ENCODE measurements at places on chromosomes 2 and 18.

- DNase-seq: no peak
Observed at GRCh38 chr2:128901572-128902391, 583.1 kb upstream of the HS6ST1 start.

- no peak for DNase-seq
Observed at GRCh38 chr2:51441786-51442185, 409.9 kb upstream of the NRXN1 start.

- no peak for DNase-seq
Observed at GRCh38 chr2:20454036-20454981, 7.4 kb downstream of the RHOB start.

- DNase-seq: no peak
Observed at GRCh38 chr2:160343404-160343803, 143.3 kb upstream of the ITGB6 start.

DNA sequence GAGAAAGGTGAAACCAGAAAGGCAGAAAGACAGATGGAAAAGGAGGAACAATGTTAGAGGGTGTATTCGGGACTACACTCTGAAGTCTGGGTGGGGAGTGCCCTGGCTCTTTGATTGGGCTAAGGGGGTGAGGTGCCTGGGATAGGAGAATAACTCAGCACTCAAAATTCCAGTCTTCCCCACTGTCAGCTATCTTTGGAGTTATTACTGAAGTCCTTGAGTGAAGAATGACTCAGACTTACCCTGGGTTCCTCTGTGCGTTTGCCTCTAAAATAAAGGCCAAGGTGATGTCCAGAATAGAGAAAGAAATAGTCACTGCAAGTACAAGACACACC lies 151.8 kb upstream of the SERPINE2 start:
- no peak for DNase-seq

GRCh38 chr2:163625632-163626031 lies 110.2 kb downstream of the FIGN start:
- DNase-seq: no peak

DNA sequence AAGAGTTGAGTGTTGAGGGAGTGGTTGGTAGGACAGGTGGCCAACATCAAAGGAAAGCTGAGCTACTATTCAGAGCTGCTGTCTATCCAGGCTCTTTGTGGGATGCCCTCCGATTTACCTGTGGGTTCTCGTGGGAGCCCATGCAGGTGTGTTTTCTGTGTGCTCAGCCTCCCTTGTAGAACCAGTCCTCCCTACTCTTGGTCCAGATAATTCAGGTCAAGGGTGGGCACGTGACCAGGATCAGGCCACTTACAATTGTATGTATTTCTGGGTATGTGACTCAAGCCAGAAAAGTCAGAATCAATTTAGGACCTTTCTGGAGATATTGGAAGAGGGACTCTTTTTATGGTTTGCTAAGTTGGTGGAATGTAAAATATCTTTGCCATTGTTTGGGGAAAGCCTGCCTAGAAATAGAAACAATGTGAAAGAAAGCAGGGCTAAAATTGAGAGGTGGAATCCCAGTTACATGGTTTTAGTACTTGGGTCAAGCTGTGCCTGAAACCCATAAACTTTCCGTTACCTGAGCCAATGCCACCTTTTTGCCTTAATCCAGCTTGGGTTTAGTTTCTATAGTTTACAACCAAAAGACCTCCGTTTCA lies 93.2 kb downstream of the PDCL3 start:
- DNase-seq: no peak

DNA sequence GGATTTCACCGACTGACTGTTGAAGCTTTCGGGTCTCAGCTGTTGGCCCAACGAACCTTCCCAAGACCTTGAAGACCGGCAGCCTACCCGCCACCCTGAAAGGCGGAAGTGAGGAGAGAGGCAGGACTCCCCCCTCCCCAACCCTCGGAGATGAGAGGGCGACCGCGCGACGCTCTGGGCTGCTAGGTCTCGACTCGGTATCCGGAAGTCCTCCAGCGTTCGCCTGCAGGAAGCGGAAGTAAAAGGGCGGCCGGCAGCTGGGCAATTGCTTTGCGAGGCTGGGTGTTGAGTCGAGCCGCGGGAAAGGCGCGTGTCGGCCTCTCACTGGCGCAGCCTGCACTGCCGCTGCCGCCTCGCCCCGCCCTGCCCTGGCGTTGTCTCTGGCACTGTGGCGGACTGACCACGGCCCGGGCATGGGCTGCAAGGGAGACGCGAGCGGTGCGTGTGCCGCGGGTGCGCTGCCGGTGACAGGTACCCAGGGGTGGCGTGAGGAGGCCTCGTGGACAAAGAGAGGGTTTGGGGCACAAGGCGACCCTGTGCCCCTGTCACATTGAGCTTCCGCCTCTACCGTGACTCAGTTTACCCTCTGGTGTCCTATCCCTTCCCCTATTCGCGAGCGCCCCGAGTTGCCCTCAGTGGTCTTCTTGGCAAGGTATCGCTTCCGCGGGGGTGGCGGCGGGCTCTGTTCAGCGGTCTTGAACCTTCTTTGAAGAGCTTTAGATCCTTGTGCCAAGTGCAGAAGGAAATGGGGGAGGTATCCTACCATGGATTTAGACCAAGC lies at the start of gene UGGT1:
Gene UGGT1, plus strand, starts transcription at position 256 of the 781 bp plus-strand sequence. Its CDS starts 158 bp downstream, at position 414.
- peak; percentile 94 for DNase-seq

GRCh38 chr2:239462191-239462515 lies 61.3 kb upstream of the HDAC4 start:
- DNase-seq: no peak

DNA sequence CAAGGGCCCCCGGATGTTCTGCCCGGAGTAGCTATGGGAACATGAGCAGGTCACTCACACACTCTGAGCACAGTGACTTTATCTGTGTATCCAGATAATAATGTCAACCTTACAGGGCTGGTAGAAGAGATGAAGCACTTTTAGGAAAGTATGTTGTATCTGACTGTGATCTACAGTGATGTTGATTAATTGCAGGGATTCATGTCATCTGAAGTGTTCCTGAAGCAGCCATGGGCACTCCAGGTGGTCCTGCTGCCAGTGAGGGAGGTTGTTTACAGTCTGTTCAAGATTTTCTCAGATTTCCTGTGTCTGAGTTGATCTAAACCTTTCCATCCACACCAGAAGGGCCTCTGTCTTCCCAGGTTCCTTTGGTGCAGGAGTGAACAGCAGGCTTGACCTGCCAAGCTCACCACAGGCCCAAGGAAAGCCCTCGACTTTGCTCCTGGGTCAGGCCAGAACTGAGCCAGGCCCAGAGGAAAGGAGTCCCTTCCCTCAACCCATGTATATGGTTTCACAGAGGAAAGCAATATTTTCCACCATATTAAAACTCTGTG lies 28.0 kb downstream of the KIAA2012 start:
- DNase-seq: no peak

DNA sequence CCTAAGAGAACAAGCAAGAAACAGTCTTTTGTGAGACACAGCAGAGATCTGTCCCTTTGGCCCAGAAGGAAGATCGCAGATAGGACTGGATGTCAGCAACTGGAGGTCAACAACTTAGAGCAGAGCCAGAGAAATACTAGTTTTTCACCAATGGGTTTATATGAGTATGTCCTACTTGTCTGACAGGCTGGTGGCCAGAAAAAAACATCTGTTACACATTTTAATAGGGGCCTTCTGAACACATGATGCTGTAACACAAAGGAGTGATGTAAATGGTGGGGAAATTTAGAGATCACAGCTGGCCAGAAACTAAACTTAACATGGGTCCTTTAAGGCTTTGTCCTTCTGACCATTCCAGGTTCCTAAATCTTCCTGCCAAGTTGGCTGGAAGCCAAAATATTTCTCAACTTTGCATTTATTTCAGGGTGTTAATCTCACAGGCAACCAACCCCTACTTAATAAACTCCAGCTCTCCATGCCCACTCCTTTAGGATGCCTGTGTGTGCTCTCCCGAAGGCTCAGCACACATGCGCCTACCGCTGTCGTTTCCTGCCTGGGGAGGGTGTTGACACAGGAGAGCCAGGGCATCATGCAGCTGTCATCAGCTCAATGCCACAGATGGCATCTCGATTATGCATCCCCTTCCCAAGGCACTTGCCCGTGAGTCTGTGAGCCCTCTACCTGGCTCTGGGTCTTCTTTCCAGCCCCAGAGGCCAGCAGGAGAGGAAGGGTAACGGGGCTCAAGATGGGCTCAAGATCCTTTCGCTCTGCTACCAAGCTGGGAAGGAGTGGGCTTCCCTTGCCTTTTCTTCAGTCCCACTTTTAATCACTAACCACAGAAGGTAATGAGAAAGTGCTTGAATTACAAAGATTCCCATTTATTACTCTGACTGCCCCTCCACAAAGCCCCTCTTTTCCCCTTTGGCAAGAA lies 252.5 kb downstream of the ETAA1 start:
- no peak for DNase-seq

- DNase-seq: no peak
Observed at GRCh38 chr2:157364257-157364974, 38.8 kb upstream of the ERMN start.

DNA sequence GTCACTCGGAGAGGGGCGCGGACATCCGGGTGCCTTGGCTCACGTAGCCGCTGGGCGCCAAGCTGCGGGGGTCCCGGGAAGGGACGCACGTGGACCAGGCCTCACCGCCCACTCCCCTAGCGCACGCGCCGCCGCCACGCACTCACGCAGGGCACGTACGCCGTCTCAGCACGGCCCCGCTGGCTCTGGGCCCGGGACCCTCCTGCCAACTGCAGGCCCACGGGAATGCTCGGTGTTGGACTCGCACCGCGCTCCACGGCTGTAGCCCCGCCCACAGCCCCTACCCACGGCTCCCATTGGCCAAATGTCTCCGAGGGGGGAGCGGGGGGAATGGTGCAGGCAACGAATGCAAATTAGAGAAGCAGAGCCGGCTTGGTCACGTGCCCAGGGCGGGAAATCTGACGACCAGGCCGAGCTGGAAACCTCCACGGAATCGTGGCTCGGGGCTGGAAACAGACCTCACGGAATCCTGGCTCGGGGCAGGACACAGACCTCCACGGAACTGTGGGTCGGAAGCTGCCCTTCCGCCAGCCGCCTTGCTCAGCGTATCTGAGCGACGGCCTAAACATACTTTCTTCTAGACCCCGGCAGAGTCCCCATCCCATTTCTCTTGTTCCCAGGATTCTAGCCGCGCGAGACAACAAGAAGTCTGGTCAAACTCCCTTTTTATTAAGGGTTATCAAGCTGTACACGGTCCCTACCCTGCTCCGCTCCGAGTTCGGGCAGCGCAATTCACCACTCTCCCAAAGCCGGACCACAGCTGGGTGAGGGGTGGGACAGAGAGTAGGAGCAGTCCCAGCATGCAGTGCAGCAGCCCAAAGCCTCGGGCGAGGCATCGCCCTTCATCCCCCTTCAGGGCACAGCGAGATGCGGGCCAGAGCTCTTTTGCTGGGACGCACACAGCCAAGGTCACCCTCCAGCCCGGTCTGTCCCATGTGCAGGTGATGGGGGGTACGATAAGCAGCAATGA lies at the start of gene ABCB6:
Gene ABCB6, minus strand, starts transcription at position 227 of the 970 bp plus-strand sequence. CDS start 285 bp downstream, outside the sequence.
- peak; percentile 93 for DNase-seq

DNA sequence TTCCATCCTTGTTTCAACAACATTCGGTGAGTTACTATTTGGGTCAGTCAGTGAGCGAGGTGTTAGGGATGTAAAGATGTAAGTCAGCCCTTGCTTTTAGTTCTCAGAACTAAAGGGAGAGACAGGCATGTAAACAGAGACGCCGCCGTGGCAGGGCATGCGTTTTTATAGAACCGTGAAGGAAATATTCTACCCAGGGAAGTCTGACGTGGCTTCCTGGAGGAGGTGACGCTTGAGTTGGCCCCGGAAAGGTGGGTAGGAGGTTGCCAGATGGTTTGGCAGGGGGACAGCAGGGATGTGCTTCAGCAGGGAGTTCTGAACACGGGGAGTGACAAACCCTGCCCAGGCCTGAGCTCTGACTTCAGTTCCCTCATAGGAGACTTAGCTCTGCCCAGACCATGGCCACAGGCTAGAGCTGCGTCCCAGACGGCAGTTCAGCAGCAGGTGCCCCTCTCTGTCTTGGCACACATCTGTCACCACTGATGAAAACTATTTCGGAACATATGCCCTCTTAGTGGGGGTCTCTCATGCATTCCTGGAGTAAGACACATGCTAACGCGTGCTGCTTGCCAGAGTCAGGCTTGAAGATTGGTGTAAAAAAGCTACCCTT lies 23.4 kb upstream of the RPL31 start:
- DNase-seq: no peak

- DNase-seq: peak; percentile 65
Observed at GRCh38 chr2:23489471-23490322, 104.7 kb downstream of the KLHL29 start.

GRCh38 chr2:54773838-54774237 lies 50.4 kb downstream of the EML6 start:
- DNase-seq: no peak

- peak; percentile 90 for DNase-seq
Observed at GRCh38 chr2:237673130-237674001, 46.0 kb downstream of the LRRFIP1 start.

DNA sequence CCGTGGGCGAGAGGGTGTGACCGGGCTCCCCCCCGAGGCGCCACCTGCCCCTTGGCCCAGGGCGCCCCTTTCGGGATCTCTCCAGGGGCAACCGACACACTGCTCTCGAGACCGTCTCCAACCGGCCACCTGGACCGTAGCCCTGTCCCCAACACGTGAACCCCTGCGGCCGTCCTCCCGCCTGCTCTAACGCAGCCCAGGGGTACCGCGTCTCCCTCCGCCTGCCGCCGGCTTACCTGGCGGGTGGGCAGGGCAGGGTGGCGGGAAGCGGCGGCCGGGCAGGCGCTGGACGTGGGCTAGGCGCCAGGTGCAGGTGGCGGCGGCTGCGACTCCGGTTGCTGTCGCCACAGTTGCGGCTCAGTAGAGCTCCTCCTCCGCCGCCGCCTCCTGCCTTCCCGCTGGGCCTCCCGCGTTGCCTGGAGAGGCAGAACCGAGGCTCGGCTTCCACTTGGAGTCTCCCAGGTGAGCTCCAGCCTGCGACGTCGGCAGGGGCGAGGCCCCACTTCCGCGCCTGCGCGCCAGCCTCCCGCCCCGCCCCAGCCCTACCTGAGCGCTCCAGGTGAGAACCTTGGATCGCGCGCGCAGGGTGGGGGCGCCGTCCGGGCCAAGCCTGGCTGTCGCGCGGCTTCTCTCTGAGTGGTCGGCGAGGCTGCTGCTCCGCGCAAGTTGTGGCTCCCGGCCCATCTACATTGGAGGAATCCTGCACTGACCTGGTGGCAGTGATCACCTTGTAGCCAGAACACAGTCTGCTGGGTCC lies at the start of gene GALNT3:
Gene GALNT3, minus strand, starts transcription at position 469 of the 757 bp plus-strand sequence. CDS start 23,547 bp downstream, outside the sequence.
- peak; percentile 38 for DNase-seq

GRCh38 chr2:129744649-129745048 lies 234.8 kb upstream of the RAB6C start:
- no peak for DNase-seq

- no peak for DNase-seq
Observed at GRCh38 chr2:148622366-148622765, 22.2 kb upstream of the EPC2 start.

DNA sequence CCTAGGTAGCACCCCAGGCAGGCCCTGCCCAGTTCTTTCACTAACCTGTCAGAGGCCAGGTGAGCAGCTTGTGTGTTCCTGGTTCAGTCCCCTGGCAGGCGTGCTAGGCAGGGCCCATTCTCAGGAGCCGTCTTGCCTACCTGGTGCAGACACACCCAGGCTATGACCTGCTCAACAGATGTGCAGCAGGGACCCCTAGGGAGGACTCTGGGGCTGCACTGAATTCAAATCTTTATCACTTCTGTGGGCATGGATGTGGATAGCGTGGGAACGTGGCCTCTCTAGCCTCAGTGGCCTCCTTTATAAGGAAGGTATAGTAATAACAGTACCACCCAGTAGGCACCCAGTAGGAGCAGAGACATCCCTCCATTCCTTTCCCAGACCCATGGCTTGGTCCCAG lies 48.4 kb downstream of the PLEKHB2 start:
- no peak for DNase-seq

All from activated CD4-positive, alpha-beta T cell treated with anti-CD3 and anti-CD28 coated beads, Interleukin-2, amount 50 U/mL, for 48 hours (primary cell).